ENCODE measurements at places on chromosomes 4 and X.

GRCh38 chr4:143382596-143382995 lies 45.9 kb downstream of the GAB1 start:
- DNase-seq: no peak

GRCh38 chr4:41913509-41913908 lies 21.7 kb upstream of the TMEM33 start:
- DNase-seq: no peak

- no peak for DNase-seq
These were observed 35.7 kb downstream of the ACE2 start for GRCh38 chrX:15564981-15565579.

DNA sequence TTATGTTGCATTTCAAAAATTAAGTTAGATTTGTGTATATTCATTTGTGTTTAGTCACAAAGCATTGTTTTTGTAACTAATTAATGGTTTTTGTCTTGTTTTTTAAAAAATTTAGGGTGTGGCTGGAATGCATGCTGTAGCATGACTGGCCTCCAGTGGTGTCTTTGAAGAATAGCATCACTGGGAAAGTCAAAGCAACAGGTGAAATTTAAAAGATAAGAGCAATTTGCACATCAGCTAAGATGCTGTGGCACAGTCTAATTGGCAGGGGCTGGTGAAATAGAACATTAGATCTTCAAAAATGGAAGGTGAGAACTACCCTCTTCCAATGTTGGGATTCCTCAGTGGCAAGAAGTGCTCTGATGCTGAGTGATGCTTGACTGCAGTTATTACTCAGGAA lies 45.3 kb downstream of the ANK2 start:
- no peak for DNase-seq

DNA sequence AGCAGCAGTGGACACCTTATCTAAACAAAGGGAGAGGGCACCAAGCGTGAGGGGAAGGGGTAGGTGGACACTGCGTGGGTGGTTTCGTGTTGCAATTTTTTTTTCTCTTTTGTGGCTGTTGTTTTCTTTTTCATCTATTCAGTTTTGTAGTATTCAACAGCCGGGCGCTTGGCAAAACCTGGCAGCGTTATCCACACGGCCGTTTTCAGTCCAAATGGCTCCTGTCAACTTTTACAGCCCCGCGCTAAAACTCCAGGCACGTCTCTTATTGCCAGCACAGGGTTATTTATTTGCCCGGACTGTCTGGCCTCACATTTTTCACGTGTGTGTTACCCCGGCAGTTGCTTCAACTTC lies 192.2 kb downstream of the BCOR start:
- no peak for DNase-seq

DNA sequence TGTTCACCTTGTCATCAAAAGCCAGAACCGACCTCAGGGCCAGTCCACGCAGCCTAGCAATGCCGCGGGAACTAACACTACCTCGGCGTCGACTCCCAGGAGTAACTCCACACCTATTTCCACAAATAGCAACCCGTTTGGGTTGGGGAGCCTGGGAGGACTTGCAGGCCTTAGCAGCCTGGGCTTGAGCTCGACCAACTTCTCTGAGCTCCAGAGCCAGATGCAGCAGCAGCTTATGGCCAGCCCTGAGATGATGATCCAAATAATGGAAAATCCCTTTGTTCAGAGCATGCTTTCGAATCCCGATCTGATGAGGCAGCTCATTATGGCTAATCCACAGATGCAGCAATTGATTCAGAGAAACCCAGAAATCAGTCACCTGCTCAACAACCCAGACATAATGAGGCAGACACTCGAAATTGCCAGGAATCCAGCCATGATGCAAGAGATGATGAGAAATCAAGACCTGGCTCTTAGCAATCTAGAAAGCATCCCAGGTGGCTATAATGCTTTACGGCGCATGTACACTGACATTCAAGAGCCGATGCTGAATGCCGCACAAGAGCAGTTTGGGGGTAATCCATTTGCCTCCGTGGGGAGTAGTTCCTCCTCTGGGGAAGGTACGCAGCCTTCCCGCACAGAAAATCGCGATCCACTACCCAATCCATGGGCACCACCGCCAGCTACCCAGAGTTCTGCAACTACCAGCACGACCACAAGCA lies 898 bp downstream of the UBQLN2 start:
- DNase-seq: no peak

GRCh38 chrX:110132450-110133114 lies 129.7 kb downstream of the TMEM164 start:
- no peak for DNase-seq

GRCh38 chr4:119526786-119527550 lies 101.6 kb downstream of the PDE5A start:
- no peak for DNase-seq

- no peak for DNase-seq
These were observed 69.6 kb upstream of the APOOL start for GRCh38 chrX:84933956-84934556.

- no peak for DNase-seq
These were observed 1416.1 kb downstream of the RPA4 start for GRCh38 chrX:98299785-98300184.

- DNase-seq: no peak
These were observed 425.0 kb downstream of the MID1IP1 start for GRCh38 chrX:39226251-39226650.

GRCh38 chr4:183987987-183988392 lies 82.9 kb downstream of the STOX2 start:
- DNase-seq: no peak

DNA sequence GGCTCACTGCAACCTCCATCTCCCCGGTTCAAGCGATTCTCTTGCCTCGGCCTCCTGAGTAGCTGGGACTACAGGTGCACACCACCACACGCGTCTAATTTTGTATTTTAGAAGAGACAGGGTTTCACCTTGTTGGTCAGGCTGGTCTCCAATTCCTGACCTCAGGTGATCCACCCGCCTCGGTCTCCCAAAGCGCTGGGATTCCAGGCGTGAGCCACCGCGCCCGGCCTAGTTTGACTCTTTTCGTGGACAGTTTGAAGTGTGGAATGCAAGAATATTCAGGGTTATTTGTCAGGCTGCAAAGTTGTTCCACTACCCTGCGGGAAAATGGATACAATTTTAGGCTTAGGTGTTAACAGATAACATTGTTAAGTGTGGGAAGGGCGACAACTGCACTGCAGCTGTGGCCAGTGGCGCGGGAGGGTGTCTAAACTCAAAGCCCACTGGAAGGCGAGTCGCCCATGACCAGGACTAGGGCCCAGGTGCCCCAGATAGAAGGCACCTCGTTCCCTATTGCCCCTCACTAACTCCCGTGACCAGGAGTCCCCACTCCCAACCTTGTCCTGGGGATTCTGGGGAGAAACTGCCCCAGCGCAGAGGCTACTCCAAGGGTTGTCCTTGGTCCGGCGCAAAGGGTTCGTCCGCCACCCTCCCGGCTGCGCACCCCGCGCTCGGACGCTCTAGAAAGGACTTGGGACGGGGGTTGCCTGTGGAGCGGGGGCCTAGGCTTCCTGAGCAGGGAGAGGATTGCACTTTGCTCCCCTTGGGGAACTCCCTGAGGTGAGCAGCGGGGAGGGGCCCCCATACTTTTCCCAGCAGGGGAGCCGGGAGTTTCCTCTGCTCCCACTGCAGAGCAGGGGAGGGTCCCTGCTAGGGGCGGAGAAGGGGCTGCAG lies 1.1 kb upstream of the CD99 start:
- no peak for DNase-seq

DNA sequence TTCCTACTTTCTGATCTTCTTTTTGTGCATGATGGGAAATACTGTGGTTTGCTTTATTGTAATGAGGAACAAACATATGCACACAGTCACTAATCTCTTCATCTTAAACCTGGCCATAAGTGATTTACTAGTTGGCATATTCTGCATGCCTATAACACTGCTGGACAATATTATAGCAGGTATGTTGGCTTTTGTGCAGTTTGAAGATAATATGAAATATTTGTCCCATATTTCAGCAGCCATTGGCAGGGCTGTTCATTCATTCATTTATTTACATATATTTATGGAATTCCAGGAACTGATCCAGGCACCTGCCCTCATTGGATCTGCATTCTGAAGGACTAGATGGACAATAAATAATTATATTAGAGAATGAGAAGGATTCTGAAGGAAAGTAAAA lies 96.9 kb downstream of the NPFFR2 start:
- no peak for DNase-seq

DNA sequence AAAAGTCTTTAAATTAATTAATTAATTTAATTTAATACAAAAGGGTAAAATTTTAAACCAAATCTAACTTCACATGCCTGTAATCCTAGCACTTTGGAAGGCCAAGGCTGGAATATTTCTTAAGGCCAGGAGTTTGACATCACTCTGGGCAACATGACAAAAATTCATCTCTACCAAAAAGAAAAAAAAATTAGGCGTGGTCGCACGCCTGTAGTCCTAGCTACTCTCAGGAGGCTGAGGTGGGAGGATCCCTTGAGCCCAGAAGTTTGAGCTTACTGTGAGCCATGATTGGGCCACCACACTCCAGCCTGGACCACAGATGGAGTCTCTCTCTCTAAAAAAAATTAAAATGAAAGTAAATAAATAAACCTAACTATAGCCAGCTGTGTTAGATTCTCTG lies 39.2 kb upstream of the ANTXR2 start:
- no peak for DNase-seq

DNA sequence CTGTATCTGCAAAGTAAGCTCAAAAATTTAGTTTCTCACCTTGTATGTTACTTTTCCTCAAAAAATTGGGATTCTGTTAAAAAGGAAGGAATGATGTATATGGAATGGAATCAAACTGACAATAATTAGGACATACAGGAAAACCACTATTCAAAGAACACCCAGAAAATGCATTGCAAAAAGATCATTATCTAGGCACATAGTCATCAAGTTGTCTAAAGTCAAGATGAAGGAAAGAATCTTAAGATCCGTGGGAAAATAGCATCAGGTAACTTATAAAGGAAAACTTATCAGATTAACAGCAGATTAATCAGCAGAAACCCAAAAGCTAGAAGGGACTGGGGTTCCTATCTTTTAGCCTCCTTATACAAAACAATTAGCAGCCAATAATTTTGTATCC lies 23.1 kb upstream of the PLK4 start:
- DNase-seq: no peak

GRCh38 chr4:41573502-41574001 lies 35.6 kb downstream of the LIMCH1 start:
- no peak for DNase-seq

DNA sequence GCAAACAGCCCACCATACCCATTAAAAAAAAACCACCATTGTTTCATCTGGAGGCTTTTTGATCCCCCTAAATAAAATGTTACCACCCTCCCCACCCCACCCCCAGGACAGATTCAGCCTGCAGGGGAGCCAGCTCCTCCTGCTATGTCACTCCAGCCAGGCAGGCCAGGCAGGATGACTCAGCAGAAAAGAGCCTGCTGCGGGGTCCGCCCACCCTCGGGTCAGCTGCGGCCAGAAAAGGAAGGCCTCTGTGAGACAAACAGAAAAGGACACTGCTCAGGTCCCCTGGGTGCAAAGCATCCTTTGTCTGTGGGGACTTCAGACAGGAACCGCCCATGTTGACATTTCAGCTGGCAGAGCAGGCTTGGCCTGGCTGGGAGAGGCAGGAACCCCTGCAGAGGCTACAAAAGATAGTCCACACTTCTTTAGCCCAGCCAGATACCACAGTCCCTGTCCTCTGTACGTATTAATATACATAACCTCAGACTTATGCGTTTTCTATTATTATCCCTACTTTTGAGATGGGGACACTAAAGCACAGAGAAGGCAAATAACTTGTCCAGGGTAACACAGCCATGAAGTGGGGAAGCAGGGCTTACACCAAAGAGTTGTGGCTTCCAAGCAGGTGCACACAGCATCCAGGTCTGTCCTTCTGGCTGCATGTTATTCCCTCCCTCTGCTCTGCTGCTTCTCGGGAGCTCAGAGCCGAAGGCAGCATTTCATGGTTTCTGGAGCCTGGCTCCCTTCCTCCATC lies 147.7 kb downstream of the CPEB2 start:
- DNase-seq: no peak

- DNase-seq: no peak
These were observed 859 bp downstream of the SMARCA1 start for GRCh38 chrX:129522184-129523078.

- DNase-seq: no peak
These were observed 180.4 kb downstream of the CPEB2 start for GRCh38 chr4:15182600-15183220.

DNA sequence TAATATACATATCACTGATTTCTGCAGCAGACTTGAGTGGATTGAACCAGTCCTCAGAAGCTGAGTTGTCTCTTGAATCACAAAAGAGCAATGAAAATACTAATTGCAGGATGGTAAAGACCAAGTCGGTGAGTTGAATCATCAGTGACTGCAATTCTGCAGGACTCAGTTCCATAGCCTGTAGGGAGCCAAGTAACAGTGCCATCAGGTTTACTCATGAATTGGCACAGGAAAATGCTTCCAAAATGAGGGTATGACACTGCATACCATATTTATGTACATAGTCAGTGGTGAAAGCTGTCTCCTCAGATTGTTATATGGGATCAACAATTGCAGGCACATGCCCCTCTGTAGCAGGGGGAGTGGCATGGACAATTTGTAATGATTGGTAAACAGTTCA lies 192.8 kb downstream of the CCNG2 start:
- no peak for DNase-seq

- no peak for DNase-seq
These were observed 113.4 kb downstream of the DRD5 start for GRCh38 chr4:9894644-9895332.

DNA sequence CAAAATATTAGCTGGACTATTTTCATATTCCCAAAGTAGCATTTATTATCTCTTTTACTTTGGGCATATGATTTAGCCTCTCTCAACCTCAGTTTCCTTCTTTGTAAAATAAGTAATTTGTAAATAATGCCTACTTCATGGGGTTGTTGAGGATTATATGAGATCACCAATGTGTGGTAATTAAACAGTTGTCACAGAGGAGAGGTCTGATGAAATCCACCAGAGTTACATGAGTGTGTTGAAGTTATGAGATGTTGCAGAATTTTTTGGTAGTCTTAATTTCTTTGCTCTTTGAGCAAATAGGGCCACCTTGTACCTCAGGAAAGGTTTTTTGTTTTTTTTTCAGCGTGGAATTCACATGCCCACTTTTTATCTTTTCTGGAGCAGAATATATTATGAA lies 1.4 kb downstream of the COX7B start:
- DNase-seq: no peak

- DNase-seq: no peak
These were observed 39.9 kb downstream of the SEPSECS start for GRCh38 chr4:25120146-25120940.

DNA sequence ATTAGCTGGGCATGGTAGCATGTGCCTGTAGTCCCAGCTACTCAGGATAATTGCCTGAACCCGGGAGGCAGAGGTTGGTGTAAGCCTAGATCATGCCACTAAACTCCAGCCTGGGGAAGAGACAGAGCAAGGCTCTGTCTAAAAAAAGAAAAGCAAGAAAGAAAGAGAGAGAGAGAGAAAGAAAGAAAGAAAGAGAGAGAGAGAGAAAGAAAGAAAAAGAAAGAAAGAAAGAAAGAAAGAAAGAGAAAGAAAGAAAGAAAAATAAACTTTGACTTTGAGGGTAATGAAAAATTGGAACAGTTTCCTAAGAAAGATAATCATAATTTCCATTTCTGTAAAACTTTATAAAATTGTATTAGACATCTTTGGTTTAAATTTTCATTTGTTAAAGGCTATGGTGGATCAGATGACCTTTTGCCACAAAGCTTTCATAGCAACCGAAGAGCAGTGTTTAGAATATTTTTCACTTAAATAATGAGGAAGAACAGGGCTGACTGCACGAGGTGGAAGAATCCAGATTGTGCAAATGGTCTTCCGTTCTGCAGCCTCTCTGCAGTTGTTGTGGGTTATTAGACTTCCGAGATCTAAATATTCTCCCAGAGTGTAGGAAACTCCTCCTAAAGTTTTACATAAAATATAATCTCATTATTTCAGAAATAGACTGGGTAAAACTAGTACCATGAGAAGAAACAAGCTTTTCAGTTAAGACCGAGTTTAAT lies 55.9 kb downstream of the RBM47 start:
- DNase-seq: no peak

Measured in stimulated activated CD4-positive, alpha-beta T cell treated with anti-CD3 and anti-CD28 coated beads, TNF-alpha, amount 100 ng/mL, for 1 hour (primary cell).